ENCODE measurements at places on chromosomes 16 and 17.

GRCh38 chr17:49518346-49519078 lies 23.4 kb downstream of the NGFR start:
- no peak for DNase-seq

GRCh38 chr17:72125742-72126141 lies 4.9 kb downstream of the SOX9 start:
- DNase-seq = no peak

DNA sequence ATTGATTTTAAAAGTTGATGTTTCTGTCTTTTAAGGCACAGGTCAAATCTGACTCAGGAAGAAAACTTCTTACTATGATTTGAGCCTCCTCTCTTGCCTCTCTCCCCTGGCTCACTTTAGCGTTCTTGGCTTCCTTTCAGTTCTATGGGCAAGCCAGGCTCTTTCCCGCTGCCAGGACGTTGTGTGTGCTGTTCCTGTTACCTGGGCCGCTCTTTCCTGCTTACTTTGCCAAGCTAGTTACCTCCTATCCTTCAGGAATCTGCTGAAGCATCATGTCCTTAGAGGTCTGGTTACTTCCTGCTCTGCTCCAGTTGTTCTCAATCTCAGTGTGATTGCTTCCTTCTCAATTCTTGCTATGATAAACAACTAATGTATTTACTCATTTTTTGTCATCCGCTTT lies 1108.5 kb upstream of the EEF2KMT start:
- no peak for DNase-seq

DNA sequence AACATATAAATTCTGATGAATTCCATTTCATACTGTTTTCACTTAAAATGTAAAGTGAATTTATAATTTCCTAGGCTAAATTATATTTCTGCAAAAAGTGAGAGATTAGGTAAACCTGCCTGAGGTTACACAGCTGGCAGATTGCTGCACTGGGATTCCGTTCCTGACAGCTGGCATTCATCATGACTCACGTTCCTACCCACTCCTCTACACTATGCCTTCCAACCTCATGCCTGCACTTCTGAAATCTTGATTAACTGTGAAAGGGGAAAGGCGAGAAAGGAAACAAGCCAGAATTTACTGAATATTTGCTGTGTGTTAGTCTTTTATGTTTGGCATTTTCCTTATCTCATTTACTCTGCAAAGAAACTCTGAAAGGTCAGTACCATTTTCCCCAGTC lies 73.3 kb upstream of the MON1B start:
- DNase-seq = no peak

DNA sequence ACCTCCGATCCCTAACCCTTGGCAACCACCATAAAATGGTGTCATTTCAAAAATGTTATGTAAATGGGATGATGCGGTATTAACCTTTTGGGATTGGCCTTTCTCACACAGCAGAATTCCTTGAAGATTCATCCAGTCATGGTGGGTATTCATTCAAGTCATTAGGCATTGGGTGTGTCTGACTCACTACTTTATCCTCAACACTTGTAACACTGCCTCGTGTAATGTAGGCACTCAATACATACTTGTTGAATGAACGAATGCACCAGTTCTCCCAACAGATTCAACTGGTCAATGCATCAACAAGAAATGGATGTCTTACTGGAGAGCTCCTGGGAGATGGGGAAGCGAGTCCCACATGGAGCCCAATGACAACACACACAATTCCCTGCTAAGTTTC lies 21.8 kb upstream of the GAN start:
- DNase-seq = no peak

- no peak for DNase-seq
Observed at GRCh38 chr16:47600376-47600775, 139.2 kb downstream of the PHKB start.

DNA sequence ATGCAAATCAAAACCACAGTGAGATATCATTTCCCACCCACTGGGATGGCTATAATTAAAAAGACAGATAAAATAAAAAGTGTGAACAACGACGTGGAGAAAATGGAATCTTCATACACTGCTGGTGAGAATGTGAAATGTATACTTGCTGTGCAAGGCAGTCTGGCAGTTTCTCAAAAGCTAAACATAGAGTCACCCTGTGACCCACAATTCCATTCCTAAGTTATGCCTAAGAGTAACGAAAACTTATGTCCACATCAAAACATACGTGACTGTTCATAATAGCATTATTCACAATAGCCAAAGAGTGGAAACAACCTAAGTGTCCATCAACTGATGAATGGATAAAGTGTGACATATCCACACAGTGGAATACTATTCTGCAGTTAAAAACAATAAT lies 38.1 kb upstream of the VPS4A start:
- DNase-seq = no peak

GRCh38 chr16:71259086-71259485 lies 28.6 kb upstream of the HYDIN start:
- no peak for DNase-seq

DNA sequence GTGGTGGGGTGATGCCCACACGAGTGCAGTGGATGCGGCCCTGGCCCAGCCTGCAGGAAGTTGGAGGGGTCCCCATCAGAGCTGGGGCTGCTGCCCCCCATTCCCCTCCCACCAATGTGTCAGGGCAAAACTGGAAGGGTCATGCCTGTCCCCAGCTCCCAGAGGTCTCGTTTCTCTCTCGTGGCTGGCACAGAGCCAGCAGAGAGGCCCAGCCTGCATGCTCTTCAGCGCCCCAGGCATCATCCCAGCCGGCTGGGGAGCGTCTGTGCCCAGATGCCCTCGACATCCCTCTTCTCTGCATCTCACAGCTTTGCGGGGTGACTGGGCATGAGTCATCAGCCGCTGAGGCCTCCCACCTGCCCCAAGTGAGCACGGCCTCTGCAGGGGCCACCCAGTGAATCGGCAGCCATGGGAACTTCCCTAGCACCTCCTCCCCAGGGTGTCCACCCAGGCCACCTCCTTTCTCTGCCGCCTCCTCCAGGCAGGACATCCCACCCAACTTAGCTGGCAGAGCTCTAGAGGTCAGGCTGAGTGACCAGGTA lies 9.8 kb upstream of the CSNK1D start:
- peak; percentile 27 for DNase-seq

- no peak for DNase-seq
Observed at GRCh38 chr17:58334661-58335060, 6.1 kb upstream of the TSPOAP1 start.

DNA sequence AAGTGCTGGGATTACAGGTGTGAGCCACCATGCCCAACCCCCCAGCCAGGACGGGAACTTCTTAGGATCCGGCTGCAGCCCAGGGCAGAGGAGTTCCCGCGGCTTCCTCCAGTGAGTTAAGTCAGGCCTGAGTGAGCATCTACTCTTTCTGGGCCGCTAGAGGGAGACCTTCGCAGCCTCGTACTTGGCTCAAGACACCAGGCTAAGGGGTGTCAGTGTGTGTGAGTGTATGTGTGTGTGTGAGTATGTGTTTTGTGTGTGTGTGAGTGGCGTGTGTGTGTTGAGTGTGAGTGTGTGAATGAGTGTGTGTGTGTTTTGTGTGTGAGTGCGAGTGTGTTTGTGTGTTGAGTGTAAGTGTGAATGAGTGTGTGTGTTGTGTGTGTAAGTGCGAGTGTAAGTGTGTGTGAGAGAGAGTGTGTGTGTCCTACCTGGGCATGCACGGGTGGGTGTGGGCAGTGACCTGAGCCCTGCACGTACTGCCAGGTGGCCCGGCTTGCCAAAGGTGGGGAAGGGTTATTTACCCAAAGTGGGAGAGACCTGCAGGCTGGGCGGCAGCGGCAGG lies 58.5 kb downstream of the TMEM235 start:
- DNase-seq = peak; percentile 76

DNA sequence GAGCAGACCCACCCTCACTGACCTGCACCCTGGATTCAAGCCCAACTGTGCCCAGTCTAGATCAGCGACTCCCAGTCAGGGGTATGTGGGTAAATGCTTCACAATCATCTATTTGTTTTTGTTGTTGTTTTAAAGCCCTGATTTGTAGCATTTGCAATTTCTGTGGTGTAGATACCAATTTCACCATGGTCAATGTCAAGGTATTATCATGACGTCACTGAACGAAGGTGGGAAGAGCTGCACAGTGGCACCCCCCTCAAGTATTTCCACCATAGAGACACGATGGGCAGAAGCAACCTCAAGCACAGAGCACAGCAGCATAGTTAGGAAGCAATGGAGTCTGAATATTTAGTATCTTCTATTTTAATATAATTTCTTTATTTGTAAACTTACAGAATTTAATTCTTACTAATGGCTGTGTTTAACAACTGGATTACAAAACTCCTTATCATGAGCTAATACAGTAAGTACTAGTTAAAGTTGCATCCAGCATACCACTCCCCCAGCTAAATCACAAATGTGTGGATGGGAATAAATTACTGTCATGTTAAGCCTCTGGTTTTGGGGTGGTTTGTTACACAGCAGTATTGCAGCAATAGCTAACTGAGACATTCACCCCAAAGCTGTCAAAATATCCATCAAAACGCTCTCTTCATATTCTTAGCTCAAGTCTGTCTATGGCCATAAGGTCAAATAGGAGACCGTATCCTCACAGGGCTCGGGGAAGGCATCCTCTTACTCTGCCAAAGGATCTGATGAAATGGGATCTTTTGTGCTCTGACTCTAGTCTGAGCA lies 25.5 kb downstream of the ORC6 start:
- no peak for DNase-seq

GRCh38 chr17:42130310-42130936 lies 7.8 kb downstream of the HSPB9 start:
- no peak for DNase-seq

DNA sequence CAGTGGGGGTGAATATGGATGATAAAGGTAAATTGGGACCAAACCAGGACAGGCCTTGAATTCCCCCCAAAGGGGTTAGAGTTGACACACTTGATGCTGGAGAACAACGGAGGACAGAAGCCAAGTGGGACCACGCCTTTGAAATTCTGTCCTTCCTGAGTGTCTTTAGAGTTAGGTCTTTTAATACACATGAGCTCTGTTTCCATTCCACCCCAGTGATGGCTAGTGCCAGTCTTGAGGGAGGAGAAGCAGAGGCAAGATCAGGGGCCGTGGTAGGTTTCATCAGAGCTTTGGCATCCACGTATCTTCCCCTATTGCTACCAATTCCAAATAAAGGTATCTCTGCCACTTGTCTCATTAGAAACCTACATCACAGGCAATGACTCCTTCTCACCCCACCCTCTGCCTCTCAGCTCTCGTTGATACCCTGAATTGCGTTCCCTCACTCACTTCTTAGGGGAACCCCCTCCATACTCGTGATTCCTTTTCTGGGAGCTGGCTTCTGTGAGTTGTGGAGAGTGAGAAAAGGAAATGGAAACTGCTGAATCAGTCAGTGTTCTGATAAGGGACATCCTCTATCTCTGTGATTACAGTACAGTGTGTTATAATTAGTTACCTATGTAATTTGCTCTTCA lies 2.4 kb upstream of the CCL3L1 start:
- no peak for DNase-seq

DNA sequence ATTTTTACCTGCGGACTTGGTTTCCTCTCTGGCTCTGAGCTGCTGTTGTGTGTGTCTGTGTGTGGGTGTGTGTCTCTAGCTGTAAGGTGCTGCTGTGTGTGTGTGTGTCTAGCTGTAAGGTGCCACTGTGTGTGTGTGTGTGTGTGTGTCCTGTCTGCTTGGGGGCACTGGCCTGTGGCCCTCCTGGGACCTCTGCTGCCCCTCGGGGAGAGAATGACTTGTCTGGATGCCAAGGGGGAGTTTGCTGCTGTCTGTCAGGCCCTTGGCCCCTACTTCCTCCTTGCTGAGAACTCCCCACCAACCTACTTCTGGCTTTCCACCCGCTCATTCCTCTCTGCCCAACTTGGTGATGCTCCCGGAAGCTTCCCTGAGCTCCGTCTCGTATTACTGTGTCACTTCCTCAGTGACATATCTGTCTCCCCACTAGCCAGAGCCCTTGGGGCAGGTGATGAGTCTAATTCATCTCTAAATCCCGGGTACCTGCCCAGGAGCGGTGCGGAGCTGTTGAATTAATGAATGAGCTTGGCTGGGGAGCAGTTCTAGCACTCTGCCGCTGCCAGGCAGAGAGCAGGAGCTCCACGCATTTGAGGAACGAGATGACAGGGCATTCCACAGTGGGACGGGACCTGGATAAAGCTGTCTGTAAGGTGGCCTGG lies 3.5 kb upstream of the LASP1NB start:
- no peak for DNase-seq

- DNase-seq = peak; percentile 5
Observed at GRCh38 chr16:8721336-8722024, 47.1 kb downstream of the ABAT start.

DNA sequence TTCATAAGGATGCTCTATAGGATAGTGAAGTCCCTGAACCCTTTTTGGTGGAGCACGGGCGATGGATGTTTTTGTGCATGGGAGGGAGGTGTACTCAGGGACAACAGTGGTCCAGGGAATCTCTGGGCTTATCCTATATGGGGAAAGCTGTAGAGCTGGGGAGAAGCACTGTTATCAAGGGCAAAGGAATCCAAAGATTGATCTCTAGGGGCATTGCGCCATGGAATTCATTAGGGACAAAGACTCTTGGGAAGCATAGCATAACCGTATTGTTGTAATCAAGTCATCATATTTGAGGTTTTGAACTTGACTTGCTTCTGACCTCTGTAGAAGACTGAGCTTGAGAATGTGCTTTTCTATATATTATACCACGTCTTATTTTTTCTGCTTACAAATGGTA lies 172.9 kb upstream of the ZFHX3 start:
- DNase-seq = no peak

GRCh38 chr16:17377360-17378324 lies 93.1 kb downstream of the XYLT1 start:
- DNase-seq = no peak

- DNase-seq = no peak
Observed at GRCh38 chr16:79823639-79824038, 223.1 kb upstream of the MAF start.

DNA sequence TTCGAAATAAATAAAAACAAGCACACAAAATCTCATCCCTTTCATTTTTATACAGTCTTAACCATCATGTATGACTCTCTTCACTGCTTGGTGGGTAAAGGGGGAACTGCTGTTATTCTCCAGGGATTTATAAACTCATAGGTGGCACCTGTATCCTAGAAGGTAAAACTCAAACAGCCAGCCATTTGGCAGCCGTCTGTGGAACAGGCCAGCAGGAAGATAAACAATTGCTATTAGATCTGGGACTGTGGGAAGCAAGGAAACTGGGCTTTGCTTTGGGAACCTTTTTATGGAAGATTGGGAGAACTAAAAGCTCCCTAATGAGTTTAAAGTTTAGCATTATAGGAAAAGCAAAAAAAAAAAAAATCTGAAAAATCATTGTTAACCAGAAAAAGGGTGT lies 126.0 kb downstream of the TANGO6 start:
- no peak for DNase-seq

GRCh38 chr17:34420254-34420766 lies 57.3 kb upstream of the CCL1 start:
- DNase-seq = peak; percentile 73

- DNase-seq = no peak
Observed at GRCh38 chr17:76261421-76262215, 3.5 kb upstream of the UBALD2 start.

DNA sequence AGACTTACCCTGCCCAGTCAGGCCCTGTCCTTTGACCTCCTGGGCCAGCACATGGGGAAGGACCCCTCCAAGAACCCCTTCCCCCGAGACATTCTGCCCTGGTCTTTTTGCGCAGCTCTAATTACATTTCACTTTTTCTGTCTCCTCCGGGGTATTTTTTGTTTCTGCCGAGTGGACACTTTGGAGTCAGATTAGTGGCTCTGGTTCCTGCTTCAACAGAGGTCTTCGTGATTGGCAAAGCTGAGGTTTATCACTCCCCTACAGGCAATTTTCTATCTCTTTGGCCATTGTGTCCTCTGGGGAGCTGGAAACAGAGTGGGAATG lies 23.5 kb downstream of the ANKRD40 start:
- DNase-seq = no peak

All from hematopoietic multipotent progenitor cell treated with erythropoietin and hydrocortisone succinate and interleukin-3 and kit ligand, for 15 days (in vitro differentiated cells).